ENCODE measurements at places on chromosomes 1 and 21.

GRCh38 chr1:185045814-185046492 is 595 bp downstream of the RNF2 start:
- DNase-seq: peak; percentile 24

DNA sequence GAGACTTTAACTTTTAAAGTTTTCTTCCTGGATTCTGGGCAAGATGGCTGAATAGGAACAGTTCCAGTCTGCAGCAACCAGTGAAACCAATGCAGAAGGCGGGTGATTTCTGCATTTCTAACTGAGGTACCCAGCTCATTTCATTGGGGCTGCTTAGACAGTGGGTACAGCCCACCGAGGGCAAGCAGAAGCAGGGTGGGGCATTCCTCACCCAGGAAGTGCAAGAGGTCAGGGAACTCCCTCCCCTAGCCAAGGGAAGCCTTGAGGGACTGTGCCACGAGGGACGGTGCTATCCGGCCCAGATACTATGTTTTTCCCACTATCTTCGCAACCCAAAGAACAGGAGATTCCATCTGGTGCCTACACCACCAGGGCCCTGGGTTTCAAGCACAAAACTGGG is 121.0 kb downstream of the VAV3 start:
- DNase-seq: no peak

DNA sequence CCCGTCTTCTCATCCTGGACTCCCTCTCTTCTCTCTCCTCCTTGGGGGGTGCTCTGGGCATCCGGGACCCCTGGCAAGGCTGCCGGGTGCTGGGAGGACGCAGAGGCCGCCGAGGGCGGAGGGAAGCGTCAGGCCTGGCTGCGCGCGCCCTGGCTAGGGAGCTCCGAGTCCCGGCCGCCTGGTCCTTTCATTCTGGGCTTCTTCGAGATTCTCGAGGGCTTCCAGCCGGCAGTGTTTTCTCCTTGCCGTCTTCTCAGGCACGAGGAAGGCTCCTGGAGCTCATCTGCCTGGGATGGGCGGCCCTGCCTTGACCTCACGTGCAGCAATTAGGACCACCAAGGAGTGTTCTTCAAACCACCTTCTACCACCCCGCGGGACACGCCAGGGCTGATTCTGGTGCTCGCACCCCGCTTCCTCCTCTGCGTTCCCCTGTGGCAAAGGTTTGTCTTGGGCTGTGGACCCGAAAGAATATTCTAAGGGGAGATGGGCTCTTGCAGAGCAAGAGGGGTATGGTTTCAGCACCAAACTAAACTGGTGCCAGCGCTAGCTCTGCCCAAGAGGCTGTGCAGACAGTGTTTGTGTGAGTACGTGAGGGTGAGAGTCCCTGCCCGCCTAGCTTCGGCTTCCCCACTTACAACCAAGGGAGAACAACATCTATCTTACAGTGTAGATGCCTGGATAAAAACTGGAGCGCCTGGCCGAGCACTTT is 36.5 kb downstream of the PIK3CD start:
- DNase-seq: peak; percentile 29

- no peak for DNase-seq
Measured at GRCh38 chr1:176557543-176558258, 94.7 kb downstream of the PAPPA2 start.

DNA sequence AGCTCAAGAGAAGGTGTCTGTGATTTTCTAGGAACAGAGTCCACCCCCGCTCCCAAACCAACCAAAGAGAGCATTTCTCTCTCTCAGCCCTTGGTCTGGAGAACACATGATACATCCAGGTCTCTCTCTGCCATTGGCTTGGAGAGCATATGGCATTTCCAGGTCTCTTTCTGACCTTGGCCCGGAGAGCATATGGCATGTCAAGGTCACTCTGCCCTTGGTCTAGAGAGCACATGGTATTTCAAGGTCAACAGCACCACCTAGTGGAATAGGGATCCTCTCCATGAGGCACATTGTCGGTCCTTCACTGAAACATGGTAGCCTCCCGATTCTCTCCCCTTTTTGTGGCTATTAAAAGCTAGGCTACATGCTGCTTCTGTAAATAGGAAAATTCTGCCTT is 437.7 kb upstream of the OLFM3 start:
- DNase-seq: no peak

GRCh38 chr1:161999301-162000052 is 24.2 kb downstream of the OLFML2B start:
- DNase-seq: no peak

DNA sequence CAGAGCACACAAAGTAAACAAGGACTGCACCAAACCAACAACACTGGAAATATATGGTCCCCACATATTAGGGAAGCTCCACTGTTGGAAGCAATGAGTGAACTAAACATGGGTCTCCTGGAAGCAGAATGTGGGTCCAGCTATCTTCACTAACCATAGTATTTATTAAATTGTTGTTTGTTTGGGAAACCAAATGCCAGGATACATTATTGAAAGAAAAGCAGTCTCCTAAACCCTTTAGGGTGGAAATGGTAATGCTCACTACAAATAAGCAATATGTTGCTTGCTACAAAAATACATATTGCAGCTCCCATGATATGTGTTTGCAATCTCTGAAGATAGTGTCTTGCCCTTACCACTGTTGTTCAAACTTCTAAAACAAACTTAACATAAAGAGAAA is 2.2 kb downstream of the NEGR1 start:
- no peak for DNase-seq

- peak; percentile 53 for DNase-seq
Measured at GRCh38 chr1:218656301-218657037, 311.3 kb downstream of the TGFB2 start.

- no peak for DNase-seq
Measured at GRCh38 chr1:236204656-236205055, 62.3 kb downstream of the GPR137B start.

DNA sequence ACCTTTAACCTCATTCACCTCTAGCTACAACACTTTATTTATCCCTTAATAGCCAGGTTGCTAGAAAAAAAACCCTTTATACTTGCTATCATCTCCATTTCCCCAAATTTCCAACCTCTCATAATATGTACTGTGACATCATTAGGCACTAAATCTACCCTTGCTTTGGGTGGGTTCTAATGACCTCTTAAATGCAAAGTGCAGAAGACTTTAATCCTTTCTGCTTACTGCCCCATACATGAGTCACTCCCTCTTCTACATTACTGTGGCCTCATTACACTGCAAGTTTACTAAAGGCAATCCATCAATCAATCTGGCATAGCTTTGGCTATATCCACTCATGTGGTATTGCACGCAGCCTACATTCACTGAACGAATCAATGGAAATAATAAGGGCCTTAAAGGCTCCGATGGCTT is 353.3 kb downstream of the SMYD3 start:
- DNase-seq: no peak

- DNase-seq: no peak
Measured at GRCh38 chr1:205929496-205930194, 13.6 kb downstream of the SLC26A9 start.

DNA sequence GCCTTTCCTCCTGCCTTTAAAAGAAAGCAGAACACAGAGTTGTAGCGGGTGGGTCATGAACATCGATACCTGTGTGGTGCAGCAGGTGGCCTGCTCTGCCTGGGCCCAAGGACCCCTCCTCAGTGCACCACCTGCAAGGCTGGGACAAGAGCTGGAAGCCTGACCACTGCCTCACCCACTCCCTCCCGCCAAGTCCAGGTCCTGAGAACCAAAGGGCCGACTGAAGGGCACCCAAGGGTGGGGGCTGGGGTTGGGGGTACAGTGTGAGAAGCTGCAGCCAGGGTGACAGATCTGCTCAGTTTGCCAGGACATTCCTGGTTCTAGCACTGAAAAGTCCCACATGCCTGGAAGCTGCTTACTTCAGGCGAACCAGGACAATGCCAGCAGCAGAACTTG is 36.1 kb downstream of the NTPCR start:
- DNase-seq: no peak

GRCh38 chr1:170885551-170885950 is 49.8 kb upstream of the MROH9 start:
- DNase-seq: no peak

DNA sequence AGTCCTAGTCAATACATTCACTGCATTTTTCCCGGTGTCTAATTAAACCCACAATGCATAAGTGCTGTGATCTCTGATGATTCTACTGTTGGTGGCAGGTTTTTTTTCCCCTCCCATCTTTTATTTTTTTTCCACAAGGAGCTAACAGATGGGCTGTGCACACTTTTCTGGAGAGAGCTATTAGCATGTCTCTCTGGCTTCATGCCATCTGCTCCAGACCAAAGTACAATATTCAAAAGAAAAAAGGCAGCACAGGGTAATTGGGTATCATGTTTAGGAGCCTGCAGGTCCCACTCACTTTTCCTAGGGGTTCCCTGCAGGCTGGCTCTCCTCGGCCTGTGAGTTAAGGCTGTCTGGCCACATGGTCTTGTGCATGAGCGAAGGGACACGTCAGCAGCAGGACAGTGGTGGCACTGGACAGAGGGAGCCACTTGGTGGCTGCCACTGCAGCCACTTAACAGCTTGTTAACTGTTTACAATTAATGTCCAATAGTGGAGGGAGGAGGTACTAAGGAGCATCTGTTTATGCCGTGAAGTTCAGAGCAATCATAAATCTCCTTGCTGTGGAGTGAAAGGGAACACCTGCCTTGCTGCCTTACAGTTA is 53.5 kb upstream of the C8B start:
- DNase-seq: no peak

GRCh38 chr1:87044840-87045239 is 130.4 kb downstream of the HS2ST1 start:
- no peak for DNase-seq

DNA sequence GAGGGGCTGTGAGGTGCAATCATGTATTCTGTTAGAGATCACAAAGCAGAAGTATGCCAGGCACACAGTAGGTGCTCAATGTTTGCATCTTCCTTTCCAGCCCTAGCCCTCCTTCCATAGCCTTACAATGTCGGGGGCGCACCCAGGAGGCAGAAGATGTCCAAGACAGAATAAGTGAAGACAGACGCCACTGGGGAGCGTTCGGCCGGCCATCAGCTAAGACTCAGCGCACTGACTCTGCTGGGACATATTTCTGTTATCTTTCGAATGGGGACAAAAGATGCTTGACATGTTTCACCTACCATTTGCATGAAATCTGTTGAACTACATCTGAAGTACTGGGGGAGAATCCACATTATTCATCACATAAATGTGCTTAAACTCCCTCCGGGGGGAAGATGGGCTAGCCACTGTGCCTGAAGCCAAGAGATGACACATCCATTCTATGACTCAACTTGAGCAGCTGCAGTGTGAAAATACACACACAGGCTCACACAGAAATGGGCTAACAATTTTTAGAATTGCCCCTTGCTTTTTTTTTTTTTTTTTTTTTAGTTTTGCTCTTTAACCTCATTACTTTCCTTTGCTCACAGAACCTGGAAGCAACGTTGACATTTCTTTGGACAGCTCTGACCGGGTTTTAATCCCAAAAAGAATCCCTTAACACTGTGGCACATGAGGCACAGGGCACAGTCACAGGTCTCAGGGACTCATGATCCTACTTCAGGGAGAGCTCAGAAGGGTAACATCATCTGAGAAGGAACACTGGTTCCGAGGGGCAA is 7.9 kb downstream of the TIAM1 start:
- DNase-seq: peak; percentile 94

DNA sequence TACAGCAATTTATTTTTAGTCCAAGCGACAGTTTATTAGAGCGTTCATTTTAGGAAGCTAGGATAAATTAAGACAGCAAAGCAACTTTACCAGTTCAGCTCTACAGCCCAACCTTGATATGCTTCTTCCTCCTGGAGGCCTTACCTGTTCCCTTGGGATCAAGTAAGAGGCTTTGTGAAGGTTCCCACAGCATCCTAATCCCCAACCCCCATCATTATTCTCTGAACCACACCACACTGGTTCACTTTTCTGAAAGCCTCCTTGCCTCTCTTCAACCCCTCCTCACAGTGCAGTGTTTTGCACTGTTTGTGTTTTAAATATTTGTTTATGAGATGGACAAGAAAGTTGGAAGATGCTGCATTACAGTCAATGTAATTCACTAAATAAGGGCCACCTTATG is 126.3 kb upstream of the CXADR start:
- no peak for DNase-seq

DNA sequence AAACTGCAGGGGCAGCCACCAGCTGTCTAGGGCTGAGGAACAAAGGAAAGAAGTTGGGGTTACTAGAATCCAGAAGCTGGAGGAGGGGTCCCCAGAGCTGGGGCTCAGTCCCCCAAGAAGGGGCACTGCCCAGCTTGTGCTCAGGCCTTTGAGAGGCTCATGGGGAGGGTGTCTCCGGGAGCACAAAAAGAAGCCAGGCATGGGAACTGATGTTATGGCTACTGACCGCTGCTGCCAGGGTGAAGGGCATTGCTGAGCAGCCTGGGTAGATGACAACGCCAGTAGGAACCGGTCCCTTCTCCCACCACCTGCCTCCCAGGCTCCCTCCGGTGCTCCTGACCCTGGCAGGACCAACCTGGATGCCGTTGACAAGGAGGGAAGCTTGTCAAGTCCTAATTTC is 762.5 kb upstream of the TPTE start:
- DNase-seq: no peak

DNA sequence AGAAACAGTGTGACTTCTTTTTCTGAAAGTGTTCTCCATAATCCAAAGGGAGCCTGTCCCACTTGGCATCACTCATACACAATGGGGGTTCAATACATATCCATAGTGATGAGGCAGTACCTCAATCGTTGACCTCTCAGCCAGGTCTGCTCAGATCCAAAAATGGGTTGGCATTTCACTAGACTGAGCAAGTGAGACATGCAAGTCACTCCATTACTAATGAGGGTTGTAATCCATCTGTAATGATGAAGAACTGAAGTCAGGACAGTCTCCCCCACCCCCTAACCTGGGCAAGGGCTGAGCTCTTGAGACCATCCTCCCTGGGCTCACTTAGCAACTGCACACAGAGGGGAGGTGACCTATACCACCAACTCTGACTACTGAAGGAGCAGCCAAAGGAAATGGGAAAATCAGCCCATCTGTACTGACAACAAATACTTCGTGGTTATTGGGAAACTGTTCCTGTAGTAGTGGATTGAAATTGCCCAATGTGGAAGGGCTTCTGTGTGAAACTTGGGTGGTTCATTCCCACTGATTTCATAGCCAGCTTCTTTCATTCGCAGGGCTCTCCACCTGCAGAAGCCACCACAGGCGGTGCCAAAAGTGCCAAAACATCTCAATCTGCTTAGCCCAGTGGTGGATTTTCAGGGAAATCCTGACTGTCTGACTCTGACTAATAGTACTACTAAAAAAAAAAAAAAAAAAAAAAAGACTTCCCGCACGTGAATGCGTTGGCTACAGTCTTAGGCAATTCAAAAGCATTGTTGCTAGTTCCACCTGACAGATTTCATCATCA is 5.0 kb downstream of the NGF start:
- no peak for DNase-seq

- no peak for DNase-seq
Measured at GRCh38 chr1:186518822-186519381, 58.0 kb upstream of the PDC start.
